ENCODE measurements at places on chromosomes 1 and 21. TPM values are rescaled to one million over a fixed set of nuclear protein-coding genes. Genes with fewer than 3 reads are reported as not detected.
A peak's percentile ranks its signal among the peaks of the same experiment; 100 is the strongest.

GRCh38 chr1:25126562-25126961, 105.7 kb downstream of the SYF2 start:
- H3K4me3 ChIP-seq: no peak overlapping the region
- H3K27ac ChIP-seq: no peak overlapping the region
- H3K4me1 ChIP-seq: no peaks in the 10 kb centered on the region
- peaks cover 21% of the 10 kb centered on the region for H3K27me3 ChIP-seq

- H3K27ac ChIP-seq: no peak overlapping the region
- no peak for DNase-seq
- peaks cover 25% of the 10 kb centered on the region for H3K27me3 ChIP-seq
- peaks cover under 1% of the 10 kb centered on the region for H3K4me1 ChIP-seq
- no peak overlapping the region for H3K4me3 ChIP-seq
Observed at GRCh38 chr1:37323486-37324377, 150.6 kb upstream of the ZC3H12A start.

GRCh38 chr1:77509051-77509492, 173.4 kb downstream of the ZZZ3 start:
- H3K27me3 ChIP-seq: no peaks in the 10 kb centered on the region
- no peaks in the 10 kb centered on the region for H3K36me3 ChIP-seq
- no peaks in the 10 kb centered on the region for H3K4me1 ChIP-seq

DNA sequence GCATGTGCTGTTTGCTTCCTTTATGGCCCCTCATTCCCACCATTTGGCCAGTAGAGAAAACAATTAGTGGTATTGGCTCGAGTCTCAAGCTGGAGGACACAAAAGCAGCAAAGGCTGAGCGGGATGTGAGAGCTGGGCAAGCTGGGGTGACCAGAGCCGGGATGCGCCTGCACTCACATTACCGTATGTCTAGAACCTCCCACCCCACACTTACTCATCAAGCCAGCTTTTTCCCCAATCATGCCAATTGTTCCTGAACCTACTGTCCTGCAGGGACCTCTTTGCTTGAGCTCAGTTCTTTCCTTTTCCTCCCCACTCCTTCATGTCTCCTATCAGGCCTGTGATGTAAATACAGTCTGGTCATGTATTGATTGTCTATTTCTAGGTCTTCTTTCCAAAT, 45.9 kb downstream of the KIRREL1 start:
- H3K4me1 ChIP-seq: no peaks in the 10 kb centered on the region
- H3K36me3 ChIP-seq: no peaks in the 10 kb centered on the region
- H3K4me3 ChIP-seq: no peak overlapping the region
- no peaks in the 10 kb centered on the region for H3K27me3 ChIP-seq
- no peak overlapping the region for H3K27ac ChIP-seq
- no peak for DNase-seq

GRCh38 chr1:151175041-151175741, 590 bp downstream of the TMOD4 start:
- H3K4me1 ChIP-seq: no peaks in the 10 kb centered on the region
- peaks cover 21% of the 10 kb centered on the region for H3K36me3 ChIP-seq
- no peak overlapping the region for H3K27ac ChIP-seq
- no peak overlapping the region for H3K4me3 ChIP-seq
- H3K27me3 ChIP-seq: no peaks in the 10 kb centered on the region
- no peak for DNase-seq

DNA sequence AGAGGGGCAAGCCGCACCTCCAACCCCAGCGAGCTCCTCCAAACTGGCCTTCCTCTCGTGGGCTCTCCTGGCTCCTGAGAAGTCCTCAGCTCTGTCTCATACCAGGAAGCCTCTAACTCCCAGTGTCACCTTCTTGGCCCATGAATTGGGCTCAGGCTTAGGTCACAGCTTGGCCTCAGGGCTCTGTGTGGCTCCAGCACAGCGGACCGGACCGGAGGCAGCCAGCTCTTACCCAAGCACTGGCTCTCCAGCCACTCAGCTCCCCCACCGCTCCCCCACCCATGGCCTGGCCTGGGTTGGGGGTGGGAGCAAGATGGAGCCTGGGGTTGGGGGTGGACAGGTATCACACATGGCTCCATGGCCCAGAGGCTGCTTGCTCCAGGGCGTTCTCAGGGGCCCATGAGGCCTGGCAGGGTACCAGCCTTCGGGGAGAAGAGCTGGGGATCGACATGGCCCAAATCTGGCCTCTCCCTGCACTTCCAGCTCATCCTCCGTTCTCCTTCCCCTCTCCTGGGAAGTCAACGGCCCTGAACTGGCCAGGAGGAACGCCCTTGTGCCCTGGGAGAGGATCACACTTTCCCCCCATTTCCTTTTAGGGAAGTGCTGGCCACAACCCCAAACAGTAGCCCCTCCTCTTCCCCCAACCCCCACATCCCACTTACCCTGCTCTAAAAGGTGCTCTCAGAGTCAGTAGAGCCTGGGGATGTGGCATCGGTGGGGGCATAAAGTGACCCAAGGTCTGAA, 97.5 kb downstream of the CASZ1 start:
- H3K27me3 ChIP-seq: peaks cover 12% of the 10 kb centered on the region
- no peak overlapping the region for H3K4me3 ChIP-seq
- no peak overlapping the region for H3K27ac ChIP-seq
- DNase-seq: no peak

- H3K4me1 ChIP-seq: peaks cover 2% of the 10 kb centered on the region
- DNase-seq: no peak
- H3K27me3 ChIP-seq: no peaks in the 10 kb centered on the region
- no peaks in the 10 kb centered on the region for H3K36me3 ChIP-seq
- H3K27ac ChIP-seq: no peak overlapping the region
- no peak overlapping the region for H3K4me3 ChIP-seq
Observed at GRCh38 chr1:236273358-236273757, 8.4 kb downstream of the ERO1B start.

- H3K36me3 ChIP-seq: peaks cover 1% of the 10 kb centered on the region
- H3K4me1 ChIP-seq: peaks cover 3% of the 10 kb centered on the region
- H3K27ac ChIP-seq: no peak overlapping the region
- no peak for DNase-seq
Observed at GRCh38 chr21:31945546-31945945, 72.7 kb downstream of the HUNK start.

DNA sequence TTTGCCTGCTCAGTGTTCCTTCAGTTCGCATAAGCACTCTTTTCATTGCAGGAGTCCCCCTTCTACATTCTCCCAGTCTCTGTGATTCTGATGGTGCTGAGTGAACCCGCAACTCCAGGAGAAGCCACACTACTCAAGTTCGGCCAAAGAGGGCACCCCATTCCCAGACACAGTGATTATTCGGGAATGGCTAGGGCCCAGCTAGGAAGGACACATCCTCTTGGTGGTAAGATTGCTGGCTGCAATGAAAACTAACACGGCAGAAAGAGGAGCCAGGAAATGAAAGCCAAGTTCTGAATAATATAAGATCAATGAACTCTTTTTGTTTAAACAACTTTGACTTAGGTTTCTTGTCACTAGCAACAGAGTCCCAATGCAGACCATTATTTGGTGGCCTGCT, 14.9 kb downstream of the CREG1 start:
- H3K27ac ChIP-seq: no peak overlapping the region
- DNase-seq: no peak
- no peak overlapping the region for H3K4me3 ChIP-seq
- H3K4me1 ChIP-seq: peaks cover 30% of the 10 kb centered on the region
- peaks cover 3% of the 10 kb centered on the region for H3K27me3 ChIP-seq

- H3K27ac ChIP-seq: peak overlapping the region; percentile 97
- no peak for DNase-seq
Observed at GRCh38 chr1:24643363-24644099, 429 bp downstream of the SRRM1 start.

DNA sequence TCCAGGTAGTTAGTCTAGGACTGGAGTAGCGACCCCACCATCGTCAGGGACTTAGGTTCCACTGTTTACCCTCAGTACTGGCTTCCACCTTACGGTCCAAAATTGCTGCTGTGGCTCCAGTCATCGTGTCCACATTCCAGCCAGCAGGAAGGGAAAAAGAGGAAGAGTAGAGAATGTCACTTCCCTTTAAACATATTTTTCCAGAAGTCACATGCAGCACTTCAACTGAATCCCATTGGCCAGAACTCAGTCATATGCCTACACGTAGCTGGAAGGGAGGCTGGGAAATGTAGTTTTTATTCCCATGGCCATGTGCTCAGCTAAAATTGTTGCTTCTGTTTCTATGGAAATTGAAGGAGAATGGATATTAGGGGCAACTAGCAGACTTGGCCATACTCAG, 84.1 kb upstream of the SELENON start:
- DNase-seq: no peak
- no peaks in the 10 kb centered on the region for H3K27me3 ChIP-seq
- peaks cover 11% of the 10 kb centered on the region for H3K36me3 ChIP-seq
- no peak overlapping the region for H3K4me3 ChIP-seq
- H3K27ac ChIP-seq: no peak overlapping the region

- H3K27me3 ChIP-seq: no peaks in the 10 kb centered on the region
- no peak overlapping the region for H3K27ac ChIP-seq
- H3K36me3 ChIP-seq: peaks cover 22% of the 10 kb centered on the region
- no peak for DNase-seq
- no peak overlapping the region for H3K4me3 ChIP-seq
Observed at GRCh38 chr1:35835398-35835797, 27.6 kb downstream of the AGO4 start.

DNA sequence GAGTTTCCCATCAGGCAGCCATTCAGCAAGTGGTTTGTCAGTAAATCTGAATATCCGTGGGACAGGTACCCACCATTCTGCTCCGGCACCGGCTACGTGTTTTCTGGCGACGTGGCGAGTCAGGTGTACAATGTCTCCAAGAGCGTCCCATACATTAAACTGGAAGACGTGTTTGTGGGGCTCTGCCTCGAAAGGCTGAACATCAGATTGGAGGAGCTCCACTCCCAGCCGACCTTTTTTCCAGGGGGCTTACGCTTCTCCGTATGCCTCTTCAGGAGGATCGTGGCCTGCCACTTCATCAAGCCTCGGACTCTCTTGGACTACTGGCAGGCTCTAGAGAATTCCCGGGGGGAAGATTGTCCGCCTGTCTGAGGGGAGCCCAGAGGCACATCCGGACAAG, 48.4 kb downstream of the B3GALT5 start:
- H3K4me3 ChIP-seq: no peak overlapping the region
- H3K4me1 ChIP-seq: no peaks in the 10 kb centered on the region
- no peak for DNase-seq

GRCh38 chr1:34360574-34360973, 183.9 kb downstream of the C1orf94 start:
- H3K4me3 ChIP-seq: no peak overlapping the region
- no peak for DNase-seq
- no peaks in the 10 kb centered on the region for H3K4me1 ChIP-seq
- no peaks in the 10 kb centered on the region for H3K36me3 ChIP-seq

DNA sequence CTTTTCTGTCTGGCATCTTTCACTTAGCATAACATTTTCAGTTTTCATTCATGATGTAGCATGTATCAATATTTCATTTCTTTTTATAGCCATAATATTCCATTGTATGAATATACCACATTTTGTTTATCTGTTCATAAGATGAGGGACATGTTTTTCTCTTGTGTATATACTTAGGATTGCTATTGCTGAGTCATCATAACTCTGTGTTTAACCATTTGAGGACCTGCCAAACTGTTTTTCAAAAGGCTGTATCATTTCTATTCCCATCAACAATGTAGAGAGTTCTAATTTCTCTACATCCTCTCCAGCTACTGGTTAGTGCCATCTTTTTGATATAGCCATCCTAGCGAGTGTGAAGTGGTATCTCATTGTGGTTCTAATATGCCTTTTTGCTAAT, 26.2 kb downstream of the MPZL1 start:
- H3K27ac ChIP-seq: no peak overlapping the region
- peaks cover 7% of the 10 kb centered on the region for H3K4me1 ChIP-seq
- H3K4me3 ChIP-seq: no peak overlapping the region
- H3K36me3 ChIP-seq: peaks cover 4% of the 10 kb centered on the region

DNA sequence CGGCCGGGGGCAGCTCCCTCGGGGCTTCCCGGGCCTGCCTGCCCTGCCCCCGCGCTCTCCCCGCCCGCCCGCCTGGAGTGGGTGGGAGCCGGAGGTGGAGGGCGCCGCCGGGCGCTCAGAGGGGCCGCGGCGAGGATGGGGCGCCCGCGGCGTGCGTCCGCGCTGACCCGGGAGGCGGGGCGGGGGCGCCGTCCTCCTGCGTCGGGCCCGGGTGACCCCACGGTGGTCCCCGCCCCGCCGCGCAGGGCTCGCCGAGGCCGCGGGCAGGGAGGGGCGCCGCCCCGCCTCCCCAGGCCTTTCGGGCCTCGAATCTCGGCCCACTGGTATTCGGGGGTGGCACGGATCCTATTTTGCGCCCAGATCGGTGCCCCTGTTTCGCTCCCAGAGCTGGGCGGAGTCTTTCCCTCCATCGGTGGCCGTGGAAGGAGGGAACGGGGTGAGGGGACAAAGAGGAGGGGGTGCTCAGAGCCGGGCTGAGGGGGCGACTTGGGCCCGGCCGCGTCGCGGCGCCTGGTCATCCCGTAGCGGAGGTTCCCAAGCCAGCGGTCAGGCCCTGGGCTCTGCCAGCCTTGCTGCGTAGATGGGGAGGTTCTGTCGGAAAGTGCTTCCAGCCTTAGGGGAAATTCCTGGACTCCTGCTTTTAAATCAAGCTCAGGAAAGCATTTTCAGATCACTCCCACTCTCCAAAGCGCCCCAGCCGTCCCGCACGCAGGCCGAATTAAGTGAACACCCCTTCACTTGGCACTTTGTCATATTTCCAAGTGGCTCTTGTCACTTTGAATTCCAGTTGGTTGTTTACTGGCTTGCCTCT, 545 bp downstream of the PATJ start:
- H3K36me3 ChIP-seq: peaks cover 4% of the 10 kb centered on the region
- H3K27ac ChIP-seq: peak overlapping the region; percentile 18
- H3K4me1 ChIP-seq: peaks cover 15% of the 10 kb centered on the region
- H3K27me3 ChIP-seq: no peaks in the 10 kb centered on the region

DNA sequence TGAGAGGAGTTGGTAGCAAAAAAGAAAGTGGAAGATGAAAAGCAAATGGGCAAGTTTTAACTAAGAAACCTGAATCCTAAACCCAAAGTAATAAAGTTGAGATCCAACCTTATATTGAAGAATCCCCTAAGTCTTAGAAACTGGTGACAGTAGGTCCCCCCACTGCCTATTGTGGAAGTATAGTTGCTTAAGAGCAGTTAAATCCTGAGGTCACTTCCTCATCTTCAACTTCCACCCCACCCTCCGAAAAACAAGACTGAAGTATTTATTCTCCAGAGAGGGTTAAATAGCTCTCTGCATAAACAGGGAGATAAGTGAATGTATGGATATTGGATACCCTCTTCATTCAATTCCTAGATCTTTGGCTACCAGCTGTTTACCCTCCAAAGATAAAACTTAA, 3.3 kb upstream of the DSTYK start:
- H3K27ac ChIP-seq: peak overlapping the region; percentile 45
- peaks cover 4% of the 10 kb centered on the region for H3K36me3 ChIP-seq
- H3K27me3 ChIP-seq: peaks cover 5% of the 10 kb centered on the region

Gene C1orf141
- total RNA-seq: not detected

Gene STMN1
- total RNA-seq: 575 TPM

Gene GPA33
- 3.0 TPM for total RNA-seq

Gene FAM3B
- not detected for total RNA-seq

Gene ZNHIT6
- total RNA-seq: 18.4 TPM

Gene MTARC2
- not detected for total RNA-seq

Gene TNN
- total RNA-seq: not detected

Gene GUCA2A
- not detected for total RNA-seq
